Activated T-cell treated with anti-CD3 and anti-CD28 coated beads for 48 hours (primary cell): ENCODE measurements at places on chromosomes 12 and 14.
A peak's percentile ranks its signal among the peaks of the same experiment; 100 is the strongest.

DNA sequence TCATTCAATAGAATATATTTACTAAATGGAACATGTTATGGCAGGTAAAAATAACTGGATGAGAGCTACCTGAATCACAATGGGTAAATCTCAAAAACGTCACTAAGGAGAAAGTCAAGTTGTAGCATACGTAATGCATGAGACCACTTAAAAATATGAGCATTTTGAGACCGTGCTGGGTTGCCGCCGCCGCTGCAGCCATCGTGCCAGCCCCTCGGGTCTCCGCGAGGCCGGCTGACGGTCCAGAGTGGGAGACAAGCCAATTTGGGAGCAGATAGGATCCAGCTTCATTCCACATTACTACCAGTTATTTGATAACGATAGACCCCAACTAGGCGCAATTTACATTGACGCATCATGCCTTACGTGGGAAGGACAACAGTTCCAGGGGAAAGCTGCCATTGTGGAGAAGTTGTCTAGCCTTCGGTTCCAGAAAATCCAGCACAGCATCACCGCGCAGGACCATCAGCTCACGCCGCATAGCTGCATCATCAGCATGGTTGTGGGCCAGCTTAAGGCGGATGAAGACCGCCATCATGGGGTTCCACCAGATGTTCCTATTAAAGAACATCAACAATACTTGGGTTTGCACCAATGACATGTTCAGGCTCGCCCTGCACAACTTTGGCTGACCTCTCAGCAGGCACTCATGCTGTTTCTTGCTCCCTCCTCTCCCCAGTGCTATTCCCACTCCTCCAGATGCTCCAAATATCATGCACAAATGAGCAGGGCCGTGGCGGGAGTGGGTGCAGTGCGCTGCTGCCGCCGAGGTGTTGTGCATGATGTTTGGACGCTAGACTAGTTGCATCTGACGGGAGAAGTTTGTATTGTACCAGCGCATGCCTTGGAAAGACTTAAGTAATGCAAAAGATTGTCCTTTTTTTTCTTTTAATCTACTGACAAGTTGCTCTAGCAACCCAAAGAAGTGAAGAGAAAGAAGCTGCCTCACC, 6.3 kb upstream of the BRMS1L start:
- DNase-seq: no peak

- DNase-seq: peak; percentile 50
Observed at GRCh38 chr12:9064201-9064814, 51.4 kb downstream of the A2M start.

- no peak for DNase-seq
Observed at GRCh38 chr12:24256684-24257083, 307.2 kb upstream of the SOX5 start.

DNA sequence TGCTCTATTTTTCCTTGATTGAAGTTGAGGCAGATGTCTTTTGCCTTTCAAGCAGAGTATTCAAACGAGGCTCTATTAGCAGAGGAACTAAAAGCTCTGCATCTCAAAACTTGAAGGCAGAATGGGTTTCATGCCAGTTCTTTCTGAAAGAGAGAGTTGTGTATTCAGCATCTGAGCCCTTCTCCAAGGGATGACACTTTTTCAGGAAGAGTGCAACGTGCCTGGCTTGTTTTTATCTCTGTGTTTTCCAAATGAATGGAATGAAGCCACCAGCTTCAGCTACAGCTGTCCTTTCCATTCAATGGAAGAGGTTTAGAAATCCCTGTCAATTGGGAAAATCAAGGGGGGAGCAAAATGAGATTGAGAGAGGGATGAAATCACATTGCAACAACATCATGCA, 14.6 kb downstream of the BEST3 start:
- no peak for DNase-seq

DNA sequence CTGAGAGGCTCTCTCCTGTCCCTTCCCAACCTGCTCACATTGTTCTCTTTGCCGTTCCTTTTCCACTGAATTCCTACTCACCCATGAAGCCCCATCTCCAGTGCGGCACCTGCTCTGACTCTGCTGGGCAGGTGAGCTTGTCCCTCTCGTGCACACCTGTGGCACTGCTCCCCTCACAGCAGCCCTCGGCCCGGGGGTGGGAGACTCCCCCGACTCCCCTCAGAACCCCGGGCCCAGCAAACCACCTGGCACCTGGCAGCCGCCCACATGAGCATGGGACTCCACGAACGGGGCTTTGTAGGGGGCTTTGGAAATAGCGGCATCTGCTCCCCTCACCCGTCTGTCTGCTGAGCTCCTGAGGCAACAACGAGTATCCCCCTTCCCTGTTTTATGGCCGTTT, 162.4 kb upstream of the PRMT8 start:
- DNase-seq: no peak

DNA sequence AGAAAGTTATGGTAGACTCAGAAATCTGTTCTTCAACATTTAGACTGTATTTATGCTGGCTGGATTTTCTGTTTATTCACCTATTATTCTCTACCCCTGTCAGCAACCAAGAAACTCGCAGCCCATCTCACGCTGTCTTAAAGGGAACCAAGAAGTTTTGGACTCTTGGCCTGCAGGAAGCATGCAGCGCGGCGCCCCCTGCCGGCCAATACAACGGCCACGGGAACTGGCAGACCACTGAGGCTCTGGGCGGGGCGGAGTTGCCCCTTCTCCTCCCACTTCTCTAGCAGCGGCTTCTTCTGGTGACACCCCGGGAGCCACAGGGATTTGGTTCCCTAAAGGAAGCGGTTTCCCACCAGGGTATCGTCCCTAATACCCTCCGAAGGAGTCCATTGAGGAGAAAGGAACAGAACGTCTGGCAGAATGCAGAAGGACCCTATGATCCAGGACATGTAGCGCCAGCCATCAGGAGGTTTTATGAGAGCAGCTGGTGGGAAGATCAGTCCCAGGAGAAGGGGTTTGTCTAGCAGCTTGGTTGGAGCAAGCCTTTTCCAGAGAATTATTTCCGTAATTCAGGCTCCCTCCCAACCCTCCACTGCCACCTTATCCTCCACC, 21.0 kb upstream of the RNASE2 start:
- DNase-seq: peak; percentile 35

- DNase-seq: no peak
Observed at GRCh38 chr14:96136371-96137005, 68.2 kb upstream of the BDKRB2 start.

DNA sequence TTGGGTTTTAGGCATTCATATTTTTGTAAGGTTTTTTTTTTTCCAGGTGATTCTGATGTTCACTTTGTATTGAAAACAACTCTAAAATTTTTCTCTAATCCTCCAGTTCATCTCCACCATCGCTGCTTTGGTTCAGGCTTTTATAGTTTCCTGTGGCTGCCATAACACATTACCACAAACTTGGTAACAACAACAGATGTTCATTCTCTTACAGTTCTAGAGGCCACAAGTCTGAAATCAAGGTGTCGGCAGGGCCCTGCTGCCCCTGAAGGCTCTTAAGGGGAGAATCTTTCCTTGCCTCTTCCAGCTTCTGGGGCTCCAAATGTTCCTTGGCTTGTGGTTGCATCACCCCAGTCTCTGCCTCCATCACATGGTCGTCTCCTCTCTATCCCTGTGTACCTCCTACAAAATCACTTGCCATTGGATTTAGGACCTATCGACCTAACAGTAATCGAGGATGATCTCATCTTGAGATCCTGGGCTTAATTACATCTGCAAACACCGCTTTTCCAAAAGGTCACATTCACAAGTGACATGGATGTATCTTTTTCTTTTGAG, 55.2 kb downstream of the PELI2 start:
- no peak for DNase-seq

GRCh38 chr12:131012279-131013069, 58.8 kb downstream of the ADGRD1 start:
- DNase-seq: no peak

DNA sequence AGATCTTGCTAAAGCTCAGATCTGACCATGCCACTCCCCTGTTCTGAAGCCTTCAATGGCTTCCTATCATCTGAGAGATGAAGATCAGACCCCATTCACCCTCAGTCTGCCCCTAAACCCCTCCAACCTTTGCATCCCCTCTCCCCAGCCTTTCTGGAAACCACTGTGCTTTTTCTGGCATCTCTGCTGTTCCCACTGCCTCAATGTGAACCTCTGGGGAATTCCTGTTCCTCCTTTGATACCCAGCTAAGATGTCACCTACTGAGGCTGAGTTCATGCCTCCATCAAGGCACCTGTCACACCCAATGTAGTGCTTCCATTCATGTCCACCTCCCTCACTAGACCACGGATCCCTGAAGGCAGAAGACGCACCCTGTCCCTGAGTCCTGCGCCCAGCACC, 19.3 kb downstream of the CYP46A1 start:
- DNase-seq: no peak

GRCh38 chr12:70197345-70197744, 45.9 kb upstream of the CNOT2 start:
- DNase-seq: no peak

GRCh38 chr12:38289396-38289795, 27.2 kb upstream of the ALG10B start:
- no peak for DNase-seq

DNA sequence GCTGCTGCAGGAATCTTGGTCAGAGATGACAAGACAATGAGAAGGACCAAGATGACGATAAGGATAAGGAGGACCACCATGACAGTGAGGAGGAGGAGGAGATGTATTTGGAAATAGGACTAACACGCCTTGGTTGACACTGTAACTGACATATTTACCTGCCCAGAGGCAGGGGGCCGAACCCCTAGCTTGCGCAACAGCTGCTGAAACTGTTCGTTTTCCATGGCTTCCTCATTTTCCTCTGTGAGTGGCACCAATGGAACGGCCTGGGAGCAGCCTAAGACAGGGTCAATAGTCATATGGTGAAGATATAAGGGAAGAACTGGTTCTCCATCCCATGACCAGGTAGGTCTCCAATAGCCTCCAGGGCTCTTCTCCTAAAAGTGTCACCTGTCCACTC, 28.8 kb downstream of the TIMELESS start:
- no peak for DNase-seq

GRCh38 chr12:6281081-6281809, 29.2 kb upstream of the PLEKHG6 start:
- no peak for DNase-seq

DNA sequence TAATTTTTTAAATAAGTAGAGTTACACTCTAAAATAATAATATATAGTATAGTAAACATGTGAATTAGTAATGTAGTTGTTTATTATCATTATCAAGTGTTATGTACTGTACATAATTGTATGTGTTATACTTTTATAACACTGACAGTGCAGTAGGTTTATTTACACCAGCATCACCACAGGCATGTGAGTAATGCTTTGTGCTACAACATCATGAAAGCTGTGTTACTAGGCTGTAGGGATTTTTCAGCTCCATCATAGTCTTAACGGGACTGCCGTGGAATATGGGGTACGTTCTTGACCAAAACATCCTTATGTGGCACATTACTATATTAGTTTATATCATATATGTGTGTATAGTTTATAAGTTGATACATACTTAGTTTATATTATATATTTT, 8.6 kb downstream of the FNTB start:
- DNase-seq: no peak

DNA sequence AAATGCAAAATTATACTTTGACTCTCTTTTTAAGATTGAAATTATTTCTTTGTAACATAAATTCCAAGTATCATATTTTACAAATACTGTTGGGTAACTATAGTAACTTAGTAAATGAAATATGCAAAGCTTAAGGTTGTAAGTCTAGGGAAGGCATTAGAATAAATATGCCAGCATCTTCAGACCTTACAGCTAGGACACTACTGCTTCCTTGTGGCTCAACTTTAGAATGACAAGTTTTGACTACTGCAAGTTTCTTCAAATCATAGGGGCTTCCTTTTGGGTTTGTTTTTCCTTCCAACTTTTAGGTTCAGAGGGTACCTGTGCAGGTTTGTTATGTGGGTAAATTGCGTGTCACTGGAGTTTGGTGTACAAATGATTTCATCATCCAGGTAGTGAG, 17.7 kb upstream of the ANP32D start:
- no peak for DNase-seq

- DNase-seq: no peak
Observed at GRCh38 chr14:38184132-38184531, 23.6 kb upstream of the SSTR1 start.

DNA sequence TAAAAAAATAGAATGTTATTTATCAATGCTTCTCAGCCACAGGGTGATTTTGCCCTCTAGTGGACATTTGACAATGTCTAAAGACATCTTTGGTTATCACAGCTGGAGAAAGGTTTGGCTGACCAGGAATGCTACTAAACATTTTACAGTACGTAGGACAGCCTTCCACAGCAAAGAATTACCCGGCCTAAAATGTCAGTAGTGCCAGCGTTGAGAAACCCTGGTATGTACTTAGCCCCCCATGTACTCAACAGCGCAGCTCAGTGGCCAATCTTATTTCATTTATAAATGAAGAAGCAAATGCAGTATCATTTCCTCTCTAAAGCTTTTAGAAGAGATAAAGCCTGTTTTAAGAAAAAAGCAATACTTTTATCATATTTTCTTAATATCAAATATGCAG, 5.8 kb downstream of the MARK3 start:
- DNase-seq: no peak

GRCh38 chr12:85781766-85782165, 54.4 kb downstream of the RASSF9 start:
- no peak for DNase-seq

DNA sequence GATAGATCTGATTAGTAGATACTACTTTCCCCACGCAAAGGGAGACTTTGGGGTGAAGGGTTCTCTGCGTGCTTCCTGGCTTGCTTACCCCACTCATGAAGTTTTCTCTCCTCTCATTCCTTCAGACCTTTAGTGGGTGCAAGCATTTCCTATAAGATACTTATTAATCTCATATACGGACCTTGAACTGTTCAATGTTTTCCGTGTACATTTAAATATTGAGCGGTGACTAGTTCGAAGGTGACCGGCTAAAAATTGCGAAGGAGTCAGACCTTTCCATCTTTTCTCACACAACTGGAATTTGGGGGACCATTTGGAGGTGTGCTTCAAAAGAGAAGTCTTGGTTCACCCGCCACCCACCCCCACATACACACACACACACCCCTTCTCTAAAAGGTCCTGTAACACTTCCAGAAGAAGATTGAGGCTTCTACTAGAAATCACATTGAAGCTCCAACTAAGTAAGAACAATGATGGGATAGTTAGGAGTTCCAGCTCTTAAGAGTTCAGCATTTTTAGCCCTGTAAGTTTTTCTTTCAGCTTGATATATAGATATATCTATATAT, 6.1 kb upstream of the FOXG1 start:
- no peak for DNase-seq

DNA sequence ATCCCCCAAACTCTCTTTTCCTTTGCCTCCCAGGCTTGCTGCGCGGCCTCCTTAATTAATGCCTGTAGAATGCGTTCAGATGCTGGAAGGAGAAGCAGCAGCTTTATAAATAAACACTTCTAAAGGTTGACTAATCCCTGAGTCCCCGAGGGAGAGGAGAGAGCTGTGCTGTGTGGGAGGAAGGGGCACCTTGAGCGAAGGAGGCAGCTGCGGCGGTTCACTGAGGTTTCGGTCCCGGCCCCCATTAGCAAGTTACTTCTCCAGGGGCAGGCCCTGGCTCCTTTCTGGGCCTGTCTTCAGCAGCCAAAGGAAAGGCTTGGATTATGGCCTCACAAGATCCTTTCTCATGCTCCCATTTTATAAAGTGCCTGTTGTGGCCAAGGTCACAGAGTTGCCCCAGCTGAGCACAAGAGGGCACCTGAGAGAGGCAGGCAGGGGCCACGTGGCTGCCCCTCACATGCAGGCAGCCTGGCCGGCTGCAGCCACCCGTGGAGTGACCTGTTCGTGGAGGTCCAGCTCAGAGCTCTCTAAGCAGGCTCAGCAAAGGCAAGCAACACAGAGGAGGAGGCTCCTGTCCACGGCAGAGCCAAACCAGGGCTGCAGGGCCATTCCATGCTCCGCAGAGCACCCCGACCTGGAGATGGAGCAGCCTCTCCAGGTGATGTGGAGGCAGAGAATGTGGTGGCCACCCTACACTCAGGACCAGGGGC, 15.0 kb upstream of the CACNA2D4 start:
- no peak for DNase-seq
